Gastroesophageal sphincter (tissue), 4 donors: ENCODE measurements at places on chromosomes 16 and 17.

GRCh38 chr16:1919327-1919998 is 1.2 kb upstream of the HS3ST6 start:
- no peak for ATAC-seq

DNA sequence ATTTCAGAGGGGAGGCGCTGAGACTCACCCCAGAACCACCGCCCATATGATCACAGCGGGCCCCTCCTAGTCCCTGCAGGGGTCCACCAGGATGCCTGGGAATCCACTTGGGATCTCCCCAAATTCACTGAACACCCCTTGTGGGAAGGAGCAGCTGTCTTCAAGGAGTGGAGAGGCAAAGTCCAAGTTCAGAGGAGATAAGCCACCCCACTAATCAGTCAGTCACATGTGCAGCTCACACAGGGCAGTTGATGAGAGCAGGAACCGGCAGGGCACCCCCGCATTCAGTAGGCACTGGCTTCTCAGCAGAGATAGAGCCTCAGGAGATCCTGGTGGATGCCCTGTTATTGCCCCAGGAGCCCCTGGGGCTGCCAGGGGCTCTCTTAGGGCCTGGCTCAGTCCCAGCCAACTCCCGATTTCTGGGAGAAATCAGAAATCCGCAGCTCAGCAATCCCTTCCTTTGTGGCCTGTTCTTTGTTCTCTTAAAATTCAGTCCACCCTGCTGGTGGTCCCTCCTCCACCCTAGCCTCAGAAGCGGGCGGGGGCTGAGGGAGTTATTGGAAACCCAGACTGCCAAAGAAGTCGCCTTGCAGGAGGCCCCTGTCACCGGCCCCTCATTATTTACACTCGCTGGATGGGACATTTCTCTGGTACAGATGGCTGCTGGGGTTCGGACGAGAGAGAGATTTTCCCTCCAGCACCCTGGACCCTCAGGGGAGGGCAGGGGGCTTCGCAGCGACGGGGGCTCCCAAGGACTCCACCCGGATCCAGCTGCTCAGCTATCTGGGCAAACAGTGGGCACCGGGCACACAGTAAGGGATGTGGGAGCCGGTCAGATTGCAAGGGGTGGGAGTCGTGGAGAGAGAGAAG is 1.8 kb downstream of the CDC42EP4 start:
- ATAC-seq, result no peak

DNA sequence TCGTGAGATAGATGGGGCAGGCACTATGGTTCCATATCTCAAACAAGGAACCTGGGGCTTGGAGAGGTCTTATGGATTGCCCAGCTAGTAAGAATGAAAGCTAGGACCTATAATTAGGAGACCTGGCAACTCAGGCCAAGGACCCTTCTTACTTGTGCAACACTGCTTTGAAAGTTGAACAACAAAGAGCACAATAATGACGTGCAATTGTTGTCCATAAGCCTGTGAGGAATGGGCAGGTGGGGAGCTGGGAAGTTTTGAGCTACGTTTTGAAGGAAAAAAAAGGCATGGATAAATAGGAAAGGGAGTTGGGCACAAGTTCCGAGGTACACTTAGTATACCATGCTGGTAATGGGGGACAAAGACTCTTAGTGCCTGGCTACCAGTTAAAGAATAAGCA is 104.3 kb downstream of the HS3ST3B1 start:
- no peak for ATAC-seq

- ATAC-seq, result no peak
These were observed 12.8 kb upstream of the RSKR start for GRCh38 chr17:28626818-28627217.

- peak; percentile 58 for ATAC-seq
These were observed 4.0 kb downstream of the NUPR1 start for GRCh38 chr16:28534542-28535373.

- no peak for ATAC-seq
These were observed 10.8 kb upstream of the TLCD3B start for GRCh38 chr16:30041841-30042240.

DNA sequence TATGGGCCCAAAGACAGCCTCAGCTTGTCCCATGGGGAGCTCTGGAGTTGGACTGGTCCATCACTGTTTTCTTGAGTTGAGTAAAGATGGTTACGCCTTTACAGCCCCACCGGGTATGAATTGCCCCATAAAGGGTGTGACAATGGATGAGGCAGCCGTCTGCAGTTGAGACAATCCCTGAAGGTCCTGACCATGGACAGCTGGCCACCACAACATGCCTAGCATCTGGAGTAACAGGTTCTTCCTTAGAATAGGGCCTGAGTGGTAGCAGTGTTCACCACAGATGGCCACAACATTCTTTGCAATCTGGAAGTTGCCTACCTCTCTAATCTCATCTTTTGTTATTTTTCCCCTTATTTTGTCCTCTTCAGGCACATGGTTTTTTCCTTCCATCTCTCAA is 51.5 kb upstream of the HS3ST2 start:
- no peak for ATAC-seq

- no peak for ATAC-seq
These were observed 21.6 kb upstream of the ENDOV start for GRCh38 chr17:80393241-80393890.

GRCh38 chr16:4489030-4489429 is 12.8 kb downstream of the HMOX2 start:
- ATAC-seq, result no peak

- no peak for ATAC-seq
These were observed 73.8 kb upstream of the HNF1B start for GRCh38 chr17:37818689-37819088.

DNA sequence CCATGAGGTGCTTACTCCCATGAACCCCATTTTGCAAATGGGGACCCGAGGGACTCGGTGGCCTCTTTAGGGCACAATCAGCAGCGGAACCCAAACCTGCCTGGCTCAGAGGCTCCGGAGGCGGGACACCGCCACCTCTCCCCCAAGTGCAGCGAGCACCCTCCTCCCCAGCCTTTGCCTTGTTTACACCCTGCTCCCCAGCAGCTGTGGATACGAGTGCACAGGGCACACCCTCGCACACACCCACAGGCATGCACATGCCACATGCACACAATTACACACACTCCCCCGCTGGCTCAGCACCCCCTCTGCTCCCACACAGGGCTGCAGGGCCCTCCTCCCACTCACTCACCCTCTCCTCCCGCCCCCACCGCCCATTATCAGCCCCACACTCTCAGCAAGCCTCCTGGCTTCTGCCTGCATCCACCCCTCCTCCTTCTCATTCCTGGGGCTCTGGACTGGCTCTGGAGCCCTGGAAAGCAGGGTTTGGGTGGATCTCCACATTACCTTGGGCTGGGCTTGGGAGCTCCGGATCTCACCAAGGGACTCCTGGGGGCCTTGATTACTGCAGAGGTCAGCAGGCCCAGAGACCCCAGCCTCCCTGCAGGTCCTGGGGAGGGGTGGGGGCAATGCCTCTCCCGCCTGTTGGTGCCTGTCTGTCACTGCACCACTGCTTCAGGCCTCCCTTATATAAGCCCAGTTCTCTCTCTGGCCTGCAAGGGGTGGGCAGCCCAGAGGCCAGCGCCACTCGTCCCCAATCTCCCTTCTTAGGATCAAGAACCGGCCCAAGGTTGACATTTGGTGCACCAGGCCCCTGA is 6.4 kb downstream of the PDK2 start:
- ATAC-seq, result peak; percentile 52

DNA sequence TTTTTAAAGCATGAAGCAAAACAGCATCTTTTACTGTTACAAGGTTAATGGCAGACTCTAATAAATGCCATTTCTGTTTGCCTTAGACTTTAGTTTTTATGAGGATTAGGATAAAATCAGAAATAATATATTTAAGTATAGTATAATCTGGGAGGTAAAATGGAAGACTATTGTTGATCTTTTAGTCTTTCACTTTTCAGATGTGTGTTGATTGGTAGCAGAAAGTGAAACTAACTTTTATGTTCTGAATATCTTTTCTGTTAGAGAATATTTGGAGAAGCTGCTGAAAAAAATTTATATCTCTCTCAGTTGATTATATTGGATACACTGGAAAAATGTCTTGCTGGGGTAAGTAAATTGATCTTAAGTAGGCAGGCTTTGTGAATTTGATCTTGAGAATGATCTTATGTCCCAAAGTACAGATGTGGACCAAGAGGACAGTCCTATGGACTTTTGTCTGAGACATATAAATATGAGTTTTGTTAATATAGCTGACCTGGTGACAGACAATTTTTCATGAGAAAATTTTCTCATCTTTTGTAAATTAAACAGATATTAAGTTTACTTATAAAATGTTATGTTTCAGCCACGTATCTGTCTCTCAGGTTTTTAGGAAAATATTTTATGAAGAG is 64.1 kb downstream of the NF1 start:
- ATAC-seq, result no peak

- ATAC-seq, result no peak
These were observed 54.7 kb downstream of the CACNG5 start for GRCh38 chr17:66889480-66890230.

DNA sequence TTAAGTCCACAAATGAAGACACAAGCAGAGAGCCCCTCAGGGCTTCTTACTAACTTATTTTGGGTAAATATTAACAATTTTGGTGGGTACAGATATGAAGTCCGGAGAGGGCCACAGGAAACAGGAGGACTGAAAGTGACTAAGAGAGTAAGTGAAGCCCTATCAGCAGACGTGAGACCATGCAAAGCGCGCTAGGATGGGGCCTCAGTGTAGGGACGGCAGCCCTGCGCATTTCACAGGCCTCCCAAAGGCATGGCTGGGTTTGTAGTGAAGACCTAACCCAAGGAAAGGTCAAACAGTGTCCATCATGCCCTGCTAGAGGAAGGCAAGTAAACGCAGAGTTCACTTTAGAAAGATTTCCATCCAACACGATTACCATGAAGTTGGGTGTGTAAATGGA is 60.0 kb upstream of the SREBF1 start:
- ATAC-seq, result no peak

DNA sequence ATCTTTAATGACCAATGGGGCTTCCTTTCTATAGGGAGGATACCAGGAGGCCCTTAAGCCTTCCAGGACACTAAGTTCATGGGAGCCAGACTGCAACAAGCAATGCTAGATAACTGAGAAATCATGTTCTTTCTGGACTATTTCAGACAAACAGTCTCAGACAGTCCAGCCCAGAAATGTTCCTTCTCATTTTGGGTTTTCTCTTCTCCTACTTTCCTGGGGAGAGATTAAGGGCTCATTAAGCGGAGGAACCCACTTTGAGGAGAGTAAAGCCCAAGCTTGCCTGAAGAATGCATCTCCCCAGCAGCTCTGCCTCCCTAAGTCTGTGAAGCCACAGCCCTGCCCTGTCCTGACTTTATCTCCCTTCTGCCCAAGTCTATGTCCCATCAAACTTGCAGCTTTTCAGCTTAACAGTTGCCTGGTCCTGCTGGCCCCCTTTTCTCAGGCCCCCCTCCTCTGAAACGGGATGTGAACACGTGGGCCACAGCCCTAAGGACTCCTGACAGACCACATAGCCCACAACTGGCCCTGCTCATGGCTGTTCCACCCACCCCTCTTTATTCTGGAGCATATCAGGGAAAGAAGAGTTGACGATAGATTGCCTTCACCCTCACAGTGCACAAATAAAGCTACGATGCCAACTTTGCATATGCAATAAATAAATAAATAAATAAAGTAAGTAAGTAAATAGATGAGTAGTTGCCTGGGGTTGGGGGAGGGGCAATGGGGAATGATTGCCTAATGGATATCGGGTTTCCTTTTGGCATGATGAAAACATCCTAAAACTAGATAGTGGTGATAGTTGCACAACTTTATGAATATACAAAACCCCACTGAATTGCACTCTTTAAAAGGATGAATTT is 111.0 kb downstream of the N4BP1 start:
- ATAC-seq, result peak; percentile 41

DNA sequence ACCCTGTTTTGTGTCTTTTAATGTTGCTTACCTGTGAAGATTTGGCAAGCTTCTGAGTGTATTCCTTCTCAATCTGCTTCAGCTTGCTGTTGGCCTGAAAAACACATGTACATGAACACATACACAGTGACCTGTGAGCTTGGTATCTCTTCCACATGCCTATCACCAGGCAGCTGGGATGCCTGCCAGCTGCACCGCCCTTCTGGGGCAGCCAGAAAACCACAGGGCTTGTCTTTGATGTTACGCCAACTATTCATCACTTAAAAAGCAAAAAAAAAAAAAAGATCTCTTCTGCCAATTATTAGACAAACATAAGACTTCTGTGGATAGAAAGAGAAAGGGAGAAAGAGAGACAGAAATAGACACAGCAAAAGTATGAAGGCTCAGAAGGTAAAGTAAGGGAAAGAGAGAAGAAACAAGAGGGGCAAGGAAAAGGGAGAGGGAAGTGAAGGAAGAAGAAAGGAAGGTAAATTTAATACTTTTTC is 189.2 kb upstream of the AXIN2 start:
- peak; percentile 71 for ATAC-seq

GRCh38 chr16:84959045-84959576 is 52.2 kb downstream of the ZDHHC7 start:
- ATAC-seq, result no peak

DNA sequence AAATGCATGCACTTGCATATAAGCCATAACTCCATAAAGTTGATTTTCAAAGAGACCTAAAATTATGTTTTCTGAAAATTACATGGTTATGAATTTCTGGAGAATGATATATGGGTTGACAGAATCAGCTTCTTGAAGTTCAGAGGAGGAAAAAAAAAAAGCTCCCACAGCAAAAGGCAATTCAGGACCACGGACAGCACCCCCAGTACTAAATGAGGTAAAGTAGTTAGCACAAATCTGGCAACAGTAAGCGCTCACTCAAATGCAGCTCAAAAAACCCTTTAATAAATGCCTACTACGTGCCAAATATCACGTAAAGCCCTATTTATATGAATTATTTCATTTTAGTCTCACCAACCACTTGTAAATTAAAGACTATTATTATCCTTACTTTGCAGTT is 135.2 kb downstream of the SHISA9 start:
- no peak for ATAC-seq

DNA sequence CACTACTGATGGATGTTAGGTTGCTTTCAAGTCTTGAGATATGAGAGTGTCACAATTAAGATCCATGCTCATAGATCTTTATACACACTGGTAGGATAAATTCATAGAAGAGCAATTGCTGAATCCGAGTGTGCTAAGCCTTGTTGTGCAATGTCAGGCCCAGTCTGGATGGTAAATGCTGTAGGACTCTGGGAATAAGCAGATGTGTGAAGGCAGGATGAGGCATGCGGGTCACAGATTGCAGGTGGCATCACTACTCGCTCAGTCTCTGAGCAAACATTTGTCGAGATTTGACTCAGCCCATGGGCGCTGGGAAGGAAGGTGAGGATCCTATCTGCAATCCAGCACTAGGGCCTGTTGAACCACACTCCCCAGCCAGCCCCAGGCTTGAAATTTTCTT is 40.7 kb downstream of the TMEM186 start:
- no peak for ATAC-seq

DNA sequence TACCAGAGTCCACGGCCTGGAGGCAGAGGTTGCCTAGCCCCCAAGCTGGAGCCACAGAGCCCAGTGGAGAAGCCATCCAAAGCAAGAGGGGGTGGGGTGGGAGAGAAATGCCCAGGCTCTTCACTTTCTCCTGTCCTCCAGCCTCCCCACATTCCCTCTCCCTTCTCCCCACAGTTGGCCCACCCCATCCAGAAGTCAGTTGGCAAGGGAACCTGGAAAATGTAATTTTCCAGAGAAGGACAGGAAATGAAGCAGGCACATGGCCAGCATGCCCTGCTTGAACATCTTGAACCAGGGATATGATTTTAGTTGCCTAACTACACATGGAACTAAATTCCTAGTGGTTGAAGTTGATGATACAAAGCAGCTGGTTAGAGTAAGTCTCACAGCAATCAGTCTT is 73.3 kb upstream of the IRX6 start:
- no peak for ATAC-seq
